ENCODE measurements at places on chromosomes 5 and 9.

GRCh38 chr9:14030375-14031059 is 283.4 kb downstream of the NFIB start:
- DNase-seq = no peak

DNA sequence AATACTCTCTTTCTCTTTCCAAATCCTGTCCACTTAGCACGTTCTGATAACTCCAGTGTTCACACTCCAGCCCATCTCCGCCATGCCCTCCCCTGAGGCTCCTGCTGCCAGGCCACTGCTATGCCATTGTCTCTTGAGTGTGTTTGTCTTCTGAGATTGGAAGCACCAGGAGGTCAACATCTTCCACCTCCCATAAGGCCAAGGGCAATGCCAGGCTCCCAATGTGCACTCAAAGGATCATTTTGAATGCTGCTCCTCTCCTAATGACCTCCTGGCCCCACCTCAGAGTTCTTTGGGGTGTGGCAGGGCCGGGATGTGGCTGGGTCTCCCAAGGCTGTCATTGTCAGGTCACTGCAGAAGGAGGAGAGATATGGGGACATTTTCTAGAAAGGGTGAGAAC is 19.5 kb downstream of the IGIP start:
- DNase-seq = no peak

- no peak for DNase-seq
Observed at GRCh38 chr9:16469184-16469583, 401.3 kb downstream of the BNC2 start.

GRCh38 chr9:3471883-3472282 is 53.9 kb downstream of the RFX3 start:
- DNase-seq = no peak

GRCh38 chr9:81680006-81680405 is 9.3 kb downstream of the TLE1 start:
- no peak for DNase-seq

- DNase-seq = no peak
Observed at GRCh38 chr9:89743216-89743572, 138.4 kb downstream of the GADD45G start.

GRCh38 chr5:135110785-135111596 is 77.0 kb upstream of the PITX1 start:
- peak; percentile 11 for DNase-seq
